ENCODE measurements at places on chromosomes 16 and 17.

- no peak for DNase-seq
Observed at GRCh38 chr16:22670044-22670536, 143.9 kb upstream of the HS3ST2 start.

DNA sequence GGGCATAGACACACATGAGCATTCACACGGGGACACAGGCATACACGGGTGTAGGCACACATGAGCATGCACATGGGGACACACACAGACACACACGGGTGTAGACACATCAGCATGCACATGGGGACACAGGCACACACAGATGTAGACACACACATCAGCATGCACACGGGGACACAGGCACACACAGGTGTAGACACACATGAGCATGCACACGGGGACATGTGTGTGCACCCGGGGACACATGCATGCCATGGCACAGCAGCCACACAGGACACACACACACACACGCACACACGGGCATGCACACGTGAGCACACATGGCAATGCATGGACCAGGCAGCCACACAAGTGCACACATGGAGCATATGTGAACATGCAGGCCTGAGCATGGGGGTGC is 5.2 kb upstream of the DCXR start:
- no peak for DNase-seq

- DNase-seq, result no peak
Observed at GRCh38 chr17:40264458-40265185, 23.1 kb upstream of the CDC6 start.

GRCh38 chr17:163514-164098 is 17.8 kb downstream of the DOC2B start:
- no peak for DNase-seq

GRCh38 chr17:4807605-4808377 is 839 bp downstream of the PLD2 start:
- DNase-seq, result no peak

GRCh38 chr16:68353366-68353765 is 42.5 kb downstream of the PRMT7 start:
- DNase-seq, result no peak

GRCh38 chr16:13935408-13935807 is 15.5 kb downstream of the ERCC4 start:
- DNase-seq, result no peak

GRCh38 chr17:83187782-83188311 is 108.4 kb downstream of the METRNL start:
- DNase-seq, result no peak

DNA sequence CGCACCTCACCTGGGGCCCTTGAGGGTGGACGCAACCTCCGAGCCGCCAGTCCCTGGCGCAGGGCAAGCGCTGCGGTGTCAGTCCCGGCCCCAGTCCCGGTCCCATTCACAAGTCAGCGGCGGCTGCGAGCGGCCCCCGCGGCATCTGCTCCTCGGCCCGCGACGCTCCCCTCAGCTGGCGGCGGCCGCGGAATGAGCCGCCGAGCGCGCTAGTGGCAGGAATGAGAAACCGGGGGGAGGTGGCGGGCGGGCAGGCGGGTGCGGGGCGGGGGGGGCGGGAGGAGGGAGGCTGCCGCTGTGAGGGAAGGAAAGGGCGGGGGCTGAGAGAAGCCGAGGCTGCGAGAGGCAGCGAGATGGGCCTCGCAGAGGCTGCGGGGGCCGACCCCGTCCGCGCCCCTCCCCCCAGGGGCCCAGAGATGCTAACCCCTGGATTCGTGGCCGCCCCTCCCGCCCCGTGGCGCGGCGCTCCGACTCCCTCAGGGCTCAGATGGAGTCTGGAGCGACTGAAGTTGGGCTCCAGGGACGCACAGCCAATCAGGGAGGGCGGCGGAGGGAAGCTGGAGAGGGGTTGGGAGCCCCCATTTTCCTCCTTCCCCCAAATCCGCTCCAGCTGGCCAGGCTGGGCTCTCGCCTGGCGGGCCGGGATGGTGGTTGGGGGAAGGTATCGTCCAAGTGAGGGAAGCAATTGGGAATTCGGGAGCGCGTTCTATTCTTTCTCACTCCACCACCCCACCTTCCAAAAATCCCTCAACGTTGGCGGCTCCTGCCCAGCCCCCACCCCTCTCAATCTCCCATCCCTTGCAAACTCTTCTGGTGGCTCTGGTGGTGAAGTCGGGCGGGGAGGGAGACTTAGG is at the start of gene CDH11:
CDH11 (minus strand) TSS at position 194 of the 854 bp plus-strand sequence. CDS start 117,194 bp downstream, outside the sequence.
- DNase-seq, result no peak

DNA sequence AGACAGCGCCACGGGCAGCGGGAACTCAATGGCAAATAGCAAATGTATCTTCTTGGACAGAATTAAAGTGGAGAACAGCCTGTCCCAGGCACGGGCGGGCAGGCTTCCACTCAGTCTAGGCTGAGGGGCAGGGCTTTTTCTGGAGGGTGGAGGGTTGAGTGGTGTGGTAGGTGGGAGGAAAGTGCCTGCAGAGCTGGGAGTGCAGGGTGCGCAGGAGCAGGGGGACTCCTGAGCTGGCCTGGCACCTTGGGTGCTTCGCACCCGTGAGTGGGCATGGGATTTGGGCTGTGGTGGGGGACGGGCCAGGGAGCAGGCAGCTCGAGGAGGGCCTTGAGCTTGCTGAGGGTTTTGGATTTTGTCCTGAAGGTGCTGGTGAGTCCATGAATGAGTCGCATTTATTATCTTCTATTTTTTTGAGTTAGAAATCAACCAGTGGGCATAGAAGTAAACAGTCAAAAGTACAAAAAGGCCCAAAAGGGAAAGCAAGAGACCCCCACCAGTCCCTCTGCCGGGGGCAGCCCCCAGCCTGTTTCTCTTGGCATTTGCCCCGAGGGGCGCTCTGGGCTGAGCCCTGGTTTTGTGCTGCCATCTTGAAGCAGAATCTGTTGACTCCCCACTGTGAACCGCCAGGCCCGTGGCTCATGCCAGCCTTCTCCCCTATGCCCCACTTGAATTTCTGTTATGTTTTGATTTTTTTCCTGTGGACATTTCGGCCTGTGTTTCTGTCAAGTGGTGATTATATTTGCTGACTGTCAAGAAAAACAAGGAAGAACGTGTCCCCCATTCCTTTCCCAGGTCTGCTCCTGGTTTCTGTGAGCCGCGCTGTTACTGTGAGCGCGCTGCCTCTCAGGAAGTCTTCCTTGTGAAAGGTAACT is 8.2 kb downstream of the ADORA2B start:
- DNase-seq, result no peak

DNA sequence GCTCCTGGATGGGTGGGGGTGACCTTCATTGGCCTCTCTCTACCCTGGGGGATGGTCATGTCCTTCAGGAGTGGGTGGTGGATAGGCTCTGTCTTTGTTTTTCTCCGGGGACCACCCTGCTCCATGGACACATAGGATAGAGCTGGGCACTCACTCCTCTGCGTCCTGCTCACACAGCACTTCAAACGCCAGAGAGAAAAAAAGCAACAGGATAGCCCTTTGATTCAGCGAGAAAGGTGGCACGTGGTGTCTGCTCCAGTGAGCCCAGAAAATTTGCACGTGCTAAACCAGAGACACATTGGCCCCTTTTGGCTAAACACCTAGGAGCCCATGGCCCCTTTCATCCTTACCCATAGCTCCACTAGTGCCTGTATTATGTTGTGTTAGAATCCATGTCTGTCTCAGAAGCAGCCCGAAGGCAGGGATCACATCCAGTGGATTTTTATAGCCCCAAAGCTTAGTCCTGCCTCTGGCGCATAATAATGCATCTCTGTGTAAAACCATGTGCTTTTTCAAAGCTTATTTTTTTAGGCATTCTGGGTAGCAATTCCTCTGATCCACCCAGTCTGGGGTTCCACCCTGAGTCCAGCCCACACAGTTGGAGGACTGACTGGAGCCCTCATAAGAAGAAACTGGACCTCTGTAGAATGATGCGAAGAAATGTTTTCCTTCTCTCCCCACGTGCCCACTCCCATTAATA is 90.1 kb downstream of the ASIC2 start:
- no peak for DNase-seq

- peak; percentile 30 for DNase-seq
Observed at GRCh38 chr17:28950017-28950751, 1.1 kb downstream of the PHF12 start.

DNA sequence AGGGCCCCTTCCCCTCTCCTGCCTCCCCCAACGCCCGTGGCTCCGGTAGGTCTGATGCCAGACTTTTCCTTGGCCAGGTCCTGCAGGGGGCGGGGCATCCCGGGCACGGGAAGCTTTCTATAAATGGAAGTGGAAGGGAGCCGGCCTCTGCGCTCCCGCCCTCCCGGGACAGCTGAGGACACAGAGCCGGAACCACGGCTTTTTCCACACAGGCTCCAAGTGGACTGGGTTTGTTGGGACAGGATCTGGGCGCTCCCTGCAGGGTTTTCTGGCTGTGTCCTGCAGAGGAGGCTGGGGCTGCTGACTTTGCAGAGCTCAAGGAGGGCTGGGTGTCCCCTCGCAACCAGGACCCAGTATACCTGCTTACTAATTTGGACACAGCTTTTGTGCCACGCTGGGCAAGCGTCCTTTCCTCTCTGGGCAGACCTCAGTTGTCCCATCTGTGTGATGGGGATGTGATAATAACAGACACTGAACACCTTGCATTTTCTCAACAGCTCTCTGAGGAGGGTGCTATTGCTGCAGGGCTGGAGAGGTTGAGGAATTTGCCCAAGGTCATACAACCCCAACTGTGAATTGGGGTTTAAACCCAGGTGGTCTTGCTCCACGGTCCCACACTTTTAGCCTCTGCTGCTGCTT is 1.8 kb downstream of the TNS4 start:
- DNase-seq, result no peak

GRCh38 chr17:52156576-52157570 is 1.6 kb downstream of the CA10 start:
- DNase-seq, result no peak

GRCh38 chr16:50490828-50491227 is 57.4 kb upstream of the NKD1 start:
- DNase-seq, result no peak

DNA sequence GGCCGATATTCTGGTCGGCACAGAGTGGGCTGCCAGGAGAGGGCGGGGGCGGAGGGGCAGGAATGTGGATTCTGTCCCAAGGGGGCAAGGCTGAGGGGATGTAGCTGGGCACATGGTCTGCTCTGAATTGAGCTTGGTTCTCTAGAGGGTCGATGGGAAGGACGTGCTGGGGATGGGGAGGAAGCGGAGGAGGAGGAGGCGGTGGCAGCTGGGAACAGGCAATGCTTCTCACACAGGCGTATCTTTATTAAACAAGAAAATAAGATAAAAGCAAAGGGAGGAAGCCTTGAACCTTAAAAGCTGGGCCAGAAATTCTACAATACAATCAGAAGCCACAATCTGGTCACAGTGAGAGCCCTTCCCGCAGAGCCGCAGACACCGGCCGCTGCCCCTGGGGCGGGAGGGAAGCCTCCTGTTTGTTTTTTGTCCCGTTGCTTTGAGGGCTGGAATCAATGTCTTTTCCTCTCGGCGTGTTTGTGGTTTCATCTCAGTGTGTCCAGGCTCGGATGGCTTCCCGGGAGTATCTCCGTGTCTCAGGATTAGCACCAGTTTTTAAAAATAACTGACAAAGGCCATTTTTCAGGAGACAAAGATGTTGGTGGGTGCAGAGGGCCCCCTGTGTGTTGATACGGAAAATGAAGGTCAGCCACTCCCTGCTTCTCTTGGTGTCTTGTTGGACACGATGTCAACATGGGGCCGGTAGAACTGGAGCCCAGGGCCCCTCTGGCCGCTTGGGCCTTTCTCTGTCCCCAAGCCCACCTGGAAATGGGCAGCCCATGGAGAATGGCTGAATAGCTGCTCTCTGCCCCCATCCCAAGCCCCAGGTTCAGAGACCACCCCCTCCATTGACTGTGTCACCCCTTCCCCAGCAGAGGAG is 12.3 kb upstream of the SLC7A5 start:
- no peak for DNase-seq

DNA sequence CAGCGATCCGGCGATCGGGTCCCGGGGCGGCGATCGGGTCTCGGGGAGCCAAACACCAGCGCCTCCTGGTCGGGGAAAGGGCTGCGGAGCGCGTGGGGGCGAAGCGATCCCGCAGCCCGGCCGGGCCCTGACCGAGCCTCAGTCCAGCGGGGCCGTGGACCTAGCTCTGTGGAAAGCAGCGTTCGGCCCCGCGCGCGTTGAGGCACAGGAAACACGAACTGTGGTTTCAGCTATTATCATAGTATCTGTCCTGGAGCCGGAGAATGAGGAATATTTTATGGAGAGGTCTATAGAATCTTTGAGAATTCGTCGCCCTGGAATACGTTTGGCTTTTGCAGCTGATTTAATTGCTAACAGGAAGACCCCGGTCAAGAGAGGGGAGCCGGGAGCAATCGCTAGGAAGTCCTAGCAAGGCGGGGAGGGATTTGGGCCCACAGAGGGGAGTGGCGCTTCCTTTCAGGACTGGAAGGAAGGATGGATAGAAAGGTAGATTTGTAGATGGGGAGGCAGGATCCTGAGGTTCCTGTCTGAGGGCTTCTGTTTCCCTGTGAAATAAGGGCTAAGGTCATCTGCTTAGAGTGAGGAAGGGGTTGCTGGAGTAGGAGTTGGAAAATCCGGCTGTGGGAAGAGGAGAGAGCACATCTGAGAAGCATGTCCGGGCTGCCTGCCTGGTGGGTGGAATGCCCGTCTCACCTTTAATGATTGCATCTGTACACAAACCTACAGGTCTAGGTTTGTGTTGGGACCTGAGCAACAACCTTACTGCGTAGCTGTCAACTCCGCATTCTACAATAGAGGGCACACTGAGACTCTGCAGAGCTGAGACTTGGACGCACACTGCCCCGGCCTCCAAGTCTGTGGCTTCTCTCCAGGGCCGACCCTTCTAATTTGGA is 770 bp downstream of the CCNF start:
- no peak for DNase-seq

- DNase-seq, result no peak
Observed at GRCh38 chr16:87541147-87541871, 48.5 kb upstream of the ZCCHC14 start.

GRCh38 chr16:87576171-87576570 is 26.1 kb upstream of the JPH3 start:
- DNase-seq, result no peak

DNA sequence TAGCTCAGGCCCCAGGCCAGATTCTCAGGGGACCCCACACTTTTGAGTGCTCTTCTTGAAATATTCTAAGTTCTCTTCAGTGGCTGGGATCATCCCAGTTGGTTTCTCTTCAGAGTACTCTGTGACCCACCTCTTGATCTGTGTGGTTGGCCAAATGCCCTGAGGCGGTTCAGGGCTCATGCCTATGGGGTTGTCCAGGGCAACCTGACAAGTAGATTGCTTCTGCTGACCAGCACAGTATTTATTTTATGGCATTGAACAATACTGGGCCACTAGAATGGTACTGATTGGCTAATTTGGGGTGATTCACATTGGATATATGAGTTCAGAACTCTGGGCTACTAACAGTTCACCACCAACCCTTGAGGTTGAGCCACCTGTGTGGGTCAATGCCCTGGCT is 7.4 kb upstream of the GOSR2 start:
- DNase-seq, result no peak

DNA sequence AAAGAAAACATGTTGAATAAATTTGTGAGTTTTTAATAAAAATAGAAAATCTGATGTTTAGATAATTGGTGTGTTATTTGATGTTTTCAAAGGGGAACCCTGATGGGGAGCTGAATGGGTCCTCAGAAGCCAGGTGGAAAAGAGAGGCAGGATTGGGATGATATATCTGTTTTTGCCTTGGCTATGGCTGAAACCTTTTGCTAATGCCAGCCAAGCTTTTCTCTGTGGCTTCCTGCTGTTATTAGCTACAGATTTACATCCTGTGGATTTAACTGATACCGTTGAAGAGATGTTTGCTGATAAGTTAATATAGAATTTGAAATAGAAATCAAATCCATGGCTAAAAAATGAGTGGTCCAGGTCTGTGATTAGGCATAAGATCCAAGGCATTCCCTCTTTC is 4.2 kb upstream of the AATF start:
- no peak for DNase-seq

GRCh38 chr16:72908362-72909167 is 139.4 kb downstream of the ZFHX3 start:
- no peak for DNase-seq

- no peak for DNase-seq
Observed at GRCh38 chr17:50967795-50968194, 101.6 kb upstream of the TOB1 start.
